ENCODE measurements at places on chromosomes 11 and 22. TPM values are rescaled to one million over a fixed set of nuclear protein-coding genes. Genes with fewer than 3 reads are reported as not detected.
A peak's percentile ranks its signal among the peaks of the same experiment; 100 is the strongest.

The CRYBB3 gene
- 1.8 TPM for total RNA-seq

- DNase-seq: no peak
These were observed 87.1 kb upstream of the TOP3B start for GRCh38 chr22:22069450-22070370.

GRCh38 chr11:79184285-79184684 is 256.5 kb downstream of the TENM4 start:
- DNase-seq: no peak

DNA sequence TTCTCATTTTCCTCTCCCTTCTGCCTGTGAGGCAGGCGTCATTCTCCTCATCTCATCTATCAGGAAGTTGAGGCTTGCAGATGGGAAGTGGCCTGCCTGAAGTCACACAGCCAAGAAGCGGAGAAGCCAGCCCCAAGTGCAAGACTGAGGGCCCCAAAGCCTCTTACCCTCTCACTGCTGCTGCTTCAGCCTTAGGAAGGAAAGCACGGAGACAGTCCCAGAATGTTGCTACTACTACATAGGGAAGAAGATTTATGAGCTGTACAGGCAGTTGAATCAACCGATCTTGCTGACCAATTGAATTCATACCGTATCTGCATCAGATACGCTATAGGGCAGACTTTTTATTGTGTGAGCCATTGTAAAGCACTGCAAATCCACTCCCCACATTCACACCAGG is 89.0 kb downstream of the CWC15 start:
- no peak for DNase-seq

GRCh38 chr22:20021196-20022181 is 579 bp downstream of the TANGO2 start:
- peak; percentile 49 for DNase-seq

DNA sequence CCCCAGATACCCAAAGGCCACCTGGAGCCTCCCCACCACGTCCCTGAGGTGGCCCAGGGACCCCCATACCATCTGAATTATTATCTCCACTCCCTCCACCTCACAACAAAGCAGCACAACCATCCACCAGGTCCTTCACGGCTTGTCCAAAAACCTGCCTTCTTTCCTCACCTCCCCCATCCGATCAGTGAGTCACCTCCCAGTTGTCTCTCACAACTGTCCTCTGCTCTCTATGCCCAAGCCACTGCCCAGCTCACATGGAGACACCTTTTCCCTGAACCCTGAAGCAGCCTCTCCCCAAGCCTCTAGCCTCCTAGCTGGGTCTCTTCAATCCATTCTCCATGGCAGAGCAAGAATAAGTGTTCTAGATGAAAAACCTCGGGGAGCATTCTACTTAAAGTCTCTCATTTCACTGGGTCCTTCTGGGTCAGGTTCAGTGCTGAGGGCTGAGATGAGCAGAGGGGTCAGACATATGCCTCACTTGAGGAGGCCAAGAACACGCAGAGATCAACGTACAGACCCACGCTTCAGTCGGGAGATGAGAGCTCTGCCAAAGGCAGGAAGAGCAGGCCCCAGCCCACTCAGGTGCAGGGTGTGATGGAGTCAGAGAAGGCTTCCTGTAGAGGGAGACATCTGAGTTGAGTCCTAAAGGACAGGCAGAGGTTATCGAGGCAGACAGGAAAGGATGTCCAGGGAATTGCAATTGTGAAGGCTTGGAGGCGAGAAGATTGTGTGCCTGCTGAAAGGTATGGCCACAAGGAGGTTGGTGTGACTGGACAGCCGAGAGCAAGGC is 74.7 kb downstream of the PDE2A start:
- no peak for DNase-seq

The LARGE2 gene
- 33.9 TPM for total RNA-seq

The OLFML1 gene
- not detected for total RNA-seq

DNA sequence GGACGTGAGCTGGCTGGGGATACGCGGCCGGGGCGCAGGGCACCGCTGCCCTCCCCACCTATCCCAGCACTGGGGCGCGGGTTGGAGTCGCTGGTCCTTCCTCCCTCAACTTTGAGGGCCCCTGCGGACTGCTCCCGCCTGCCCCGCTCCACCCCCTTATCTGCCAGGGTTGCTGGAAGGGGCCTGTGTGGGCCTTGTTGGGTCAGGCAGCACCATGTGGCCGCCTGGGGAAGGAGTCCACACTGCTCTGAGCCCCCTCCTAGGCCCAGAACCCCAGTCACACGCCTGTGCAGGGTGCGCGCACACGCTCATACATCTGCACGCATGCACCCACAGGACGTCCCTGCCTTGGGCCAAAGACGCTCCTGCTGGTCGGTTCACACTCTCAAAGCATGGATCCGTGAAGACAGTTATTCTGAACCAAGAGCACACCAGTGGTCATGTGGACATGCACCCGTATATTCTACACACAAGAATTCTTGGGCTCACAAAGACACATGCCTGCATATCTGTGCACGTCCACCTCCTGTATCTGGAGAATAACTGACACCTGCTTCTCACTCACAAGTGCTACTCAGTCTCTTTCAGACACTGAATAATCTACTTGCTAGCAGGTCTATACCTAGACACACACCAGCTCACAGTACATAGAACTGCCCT is 710 bp downstream of the TUB start:
- DNase-seq: no peak

The LIF gene
- 260 TPM for total RNA-seq

DNA sequence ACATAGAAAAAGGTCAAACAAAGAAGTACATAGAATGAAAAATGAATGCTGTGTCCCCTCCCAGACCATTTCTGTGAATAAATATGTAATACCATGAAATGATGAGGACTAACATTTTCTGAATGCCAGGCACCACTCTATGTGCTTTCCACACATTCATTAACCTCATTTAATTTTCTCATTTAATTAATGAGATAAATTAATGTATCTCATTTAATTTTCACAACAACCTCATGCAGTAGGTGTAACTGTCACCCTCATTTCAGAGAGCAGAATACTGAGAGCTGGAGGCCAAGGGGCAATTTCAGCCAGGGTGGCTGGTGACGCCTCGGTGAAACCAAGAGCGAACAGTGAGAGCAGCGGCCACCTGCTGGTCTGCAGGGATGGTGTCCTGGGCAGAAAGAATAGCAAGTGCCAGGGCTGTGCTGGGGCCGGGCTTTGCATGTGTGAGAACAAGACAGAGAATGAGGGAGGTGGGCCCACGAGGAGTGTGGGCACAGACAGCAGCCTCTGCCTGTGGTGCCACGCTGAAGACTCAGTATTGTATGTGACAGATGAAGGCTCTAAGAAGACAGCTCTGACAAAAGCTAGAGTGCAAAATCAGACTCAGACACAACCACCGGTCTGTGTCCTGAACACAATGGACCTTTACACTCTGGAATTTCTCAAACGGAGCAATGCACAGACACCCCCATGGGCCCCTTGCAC is 1.8 kb upstream of the SERPIND1 start:
- DNase-seq: no peak
